ENCODE measurements at places on chromosomes 5 and 9.

DNA sequence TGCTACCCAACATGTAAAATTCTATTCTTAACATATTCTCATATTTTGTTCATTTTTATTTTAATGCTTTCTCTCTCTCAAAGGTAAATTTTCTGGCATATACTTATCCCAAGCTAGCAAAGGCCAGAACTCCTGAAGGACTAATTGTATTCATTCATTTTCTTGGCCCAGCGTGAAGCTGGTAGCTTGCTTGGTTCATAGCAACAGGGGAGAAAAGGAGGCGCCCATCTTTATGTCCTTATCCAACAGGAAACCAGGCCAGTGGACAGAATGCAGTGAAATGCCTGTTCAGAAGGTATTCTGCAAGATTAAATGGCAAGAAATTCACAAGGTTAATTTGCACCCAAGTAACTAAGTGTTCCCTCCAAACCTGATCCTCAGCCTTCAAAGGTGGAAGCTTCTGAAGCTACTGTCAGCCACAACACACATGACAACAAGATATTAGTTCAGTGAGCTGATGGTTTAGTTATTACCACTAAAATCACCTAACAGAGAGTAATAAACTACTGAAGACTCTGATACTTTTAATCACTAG, 5.6 kb downstream of the EFNA5 start:
- no peak for DNase-seq

DNA sequence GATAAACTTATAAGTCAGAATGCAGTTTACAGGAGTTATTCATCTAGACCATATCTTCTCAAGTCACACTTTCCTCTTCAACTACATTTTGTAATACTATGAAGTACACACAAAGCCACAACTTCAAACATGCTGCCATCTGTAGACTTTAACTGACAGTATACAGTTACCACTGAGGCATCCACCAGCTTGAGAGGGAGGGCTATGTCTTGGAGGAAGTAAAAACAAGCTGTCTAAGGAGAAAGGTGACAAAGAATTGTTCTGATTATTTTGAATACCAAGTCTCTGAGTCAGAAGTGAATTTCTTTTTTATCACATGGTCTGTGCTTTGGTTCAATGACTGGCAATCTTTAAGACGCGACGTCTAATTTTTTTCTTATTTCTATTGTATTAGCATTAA, 97.6 kb upstream of the CDH10 start:
- DNase-seq = no peak

- DNase-seq = no peak
Observed at GRCh38 chr9:79257228-79257781, 314.5 kb upstream of the TLE4 start.

- no peak for DNase-seq
Observed at GRCh38 chr9:104568868-104569267, at the start of gene OR13C8. OR13C8 (plus strand) TSS chr9:104569168; CDS start chr9:104569168, 0 bp downstream.

- no peak for DNase-seq
Observed at GRCh38 chr5:168334695-168335094, 43.2 kb downstream of the WWC1 start.

DNA sequence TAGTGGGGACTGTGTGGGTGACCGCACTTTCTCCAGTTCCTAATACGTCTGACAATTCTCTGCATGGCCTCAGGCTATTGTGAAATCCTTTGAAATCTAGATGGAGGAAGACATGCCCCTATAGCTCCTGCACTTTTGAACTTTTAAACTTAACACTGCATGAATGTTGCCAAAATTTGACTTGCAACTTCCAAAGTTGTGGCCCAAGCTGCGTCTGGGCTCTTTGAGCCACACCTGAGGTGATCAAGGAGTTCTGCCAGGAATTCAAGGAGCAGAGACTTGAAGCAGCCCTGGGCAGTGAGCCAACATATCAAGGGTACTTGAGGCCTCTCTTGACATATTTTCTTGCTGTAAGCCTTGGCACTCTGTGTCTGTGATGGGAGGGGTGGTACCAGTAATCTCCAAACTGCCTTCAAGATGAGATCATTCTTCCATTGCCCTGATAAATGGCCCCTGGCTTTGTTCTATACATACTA, 1336.1 kb upstream of the CDH9 start:
- no peak for DNase-seq

DNA sequence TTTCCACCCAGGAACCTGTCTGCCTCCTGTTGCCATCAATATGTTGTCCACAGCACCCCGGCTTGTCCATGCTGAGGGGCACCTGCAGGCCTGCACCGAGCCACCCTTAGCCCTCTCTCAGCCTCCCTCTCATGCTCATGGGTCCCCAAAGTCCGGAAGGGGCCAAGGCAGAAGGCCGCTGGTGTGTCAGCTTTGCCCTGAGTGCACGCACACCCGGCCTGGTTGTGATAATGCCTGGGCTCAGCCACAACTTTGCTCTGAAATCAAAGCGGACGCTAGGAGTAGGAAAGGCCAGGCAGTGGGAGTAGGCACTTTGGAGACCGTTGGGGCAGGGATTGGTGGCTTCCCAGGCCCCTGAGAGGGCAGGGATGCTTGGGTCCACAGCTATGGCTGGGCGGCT, 201.8 kb upstream of the NUDT12 start:
- DNase-seq = no peak

DNA sequence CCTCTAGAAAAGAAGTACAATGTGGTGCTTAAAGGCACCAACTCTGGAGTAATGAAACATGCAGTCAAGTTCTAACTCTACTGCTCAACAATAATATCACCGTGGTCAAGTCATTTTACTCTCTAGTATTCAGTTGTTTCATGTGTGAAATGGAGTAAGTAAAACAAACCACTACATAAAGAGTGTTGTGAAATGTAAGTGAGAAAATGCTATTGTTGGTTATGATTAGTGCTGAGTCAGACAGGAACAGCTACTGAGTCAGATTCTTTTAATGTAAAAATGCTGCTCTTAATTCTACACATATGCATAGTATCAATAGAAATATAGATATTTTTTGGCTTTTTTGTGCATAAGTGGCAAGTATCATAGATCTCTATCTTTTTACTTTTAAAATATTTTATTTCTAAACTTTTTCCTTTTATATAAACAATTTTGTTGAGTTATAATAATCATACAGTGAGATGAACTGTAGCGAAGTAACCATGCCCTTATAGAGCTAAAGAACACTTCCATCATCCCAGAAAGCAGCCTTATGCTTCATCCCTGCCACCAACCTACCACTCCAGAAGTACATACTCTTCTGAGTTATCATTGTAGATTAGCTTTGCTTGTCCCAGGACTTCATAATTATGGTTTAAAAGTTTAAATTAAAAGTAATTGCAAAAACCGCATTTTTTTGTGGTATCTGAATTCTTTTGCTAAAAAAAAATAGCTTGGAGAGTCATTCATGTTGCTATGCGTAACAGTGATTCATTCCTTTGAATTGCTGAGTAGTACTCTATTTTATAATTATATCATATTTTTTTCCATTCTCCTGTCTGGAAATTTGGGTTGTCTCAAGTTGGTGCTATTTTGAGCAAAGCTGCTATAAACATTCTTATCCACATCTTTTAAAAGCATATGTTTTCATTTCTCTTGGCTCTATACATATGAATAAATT, 548.2 kb upstream of the CLINT1 start:
- DNase-seq = no peak

Measured in CD4-positive, alpha-beta T cell treated with Interleukin-21 for 1 hour (primary cell).